Stimulated activated CD8-positive, alpha-beta memory T cell treated with anti-CD3 and anti-CD28 coated beads, Interleukin-4, amount 100 ng/mL, for 48 hours (primary cell): ENCODE measurements at places on chromosomes 12 and 14.

DNA sequence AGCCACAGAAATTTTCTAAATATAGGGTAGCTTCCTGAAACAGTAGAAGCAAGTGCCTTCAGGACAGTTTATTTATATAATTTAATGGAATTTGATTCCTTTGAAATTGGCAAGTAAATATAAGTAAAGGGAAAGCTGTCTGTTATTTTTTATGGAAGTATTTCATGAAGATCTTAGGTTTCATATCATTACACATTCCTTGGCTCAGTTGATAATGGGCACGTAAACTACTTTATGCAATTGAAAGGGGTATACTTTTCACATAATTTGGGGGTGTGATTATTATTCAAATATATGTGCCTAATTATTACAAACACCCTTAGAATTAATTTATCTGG, 71.1 kb upstream of the RAP1B start:
- no peak for DNase-seq

DNA sequence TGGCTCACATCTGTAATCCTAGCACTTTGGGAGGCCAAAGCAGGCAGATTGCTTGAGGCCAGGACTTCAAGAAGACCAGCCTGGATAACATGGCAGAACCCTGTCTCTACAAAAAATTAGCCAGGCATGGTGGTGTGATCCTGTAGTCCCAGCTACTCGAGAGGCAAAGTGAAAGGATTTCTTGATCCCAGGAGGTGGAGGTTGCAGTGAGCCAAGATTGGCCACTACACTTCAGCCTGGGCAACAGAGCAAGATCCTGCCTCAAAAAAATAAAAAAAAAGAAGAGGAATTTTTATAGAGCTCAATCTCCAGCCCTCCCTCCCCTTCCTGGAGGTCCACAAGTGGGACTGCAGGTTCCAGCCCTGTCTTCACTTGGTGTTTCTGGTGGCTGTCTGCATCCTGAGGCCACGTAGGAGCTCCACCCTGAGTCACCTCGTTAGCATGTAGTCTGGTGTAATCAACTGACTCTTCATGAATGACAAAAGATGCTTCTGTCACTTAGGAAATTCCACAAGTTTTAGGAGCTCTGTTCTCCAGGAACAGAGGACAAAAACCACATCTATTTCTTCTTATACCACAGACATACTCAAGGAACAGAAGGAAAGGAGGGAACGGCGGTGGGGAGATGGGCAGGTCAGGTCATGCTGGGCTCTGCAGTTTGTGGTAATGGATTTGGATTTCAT, 16.2 kb downstream of the CCDC62 start:
- no peak for DNase-seq

GRCh38 chr14:72755766-72756165, 138.1 kb downstream of the DPF3 start:
- DNase-seq = no peak

DNA sequence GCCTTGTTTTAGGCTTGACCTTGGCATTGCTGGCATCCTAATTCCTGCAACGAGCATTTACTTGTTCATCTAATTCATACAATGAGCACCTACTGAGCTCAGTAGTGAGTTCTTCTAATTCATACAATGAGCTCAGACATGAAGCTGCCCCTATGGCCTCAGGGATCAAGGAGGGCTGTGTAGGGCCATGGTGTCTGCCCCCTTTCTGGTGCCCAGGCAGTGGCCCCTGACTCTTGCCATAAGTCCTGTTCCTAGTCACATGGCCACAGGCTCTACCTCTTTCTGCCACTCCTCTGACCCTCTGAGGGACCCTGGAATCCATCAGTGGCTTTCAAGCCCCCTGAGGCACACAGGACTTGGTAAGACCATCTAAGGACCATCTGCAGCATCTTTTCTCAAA, 148.8 kb downstream of the ZFP36L1 start:
- DNase-seq = peak; percentile 6

GRCh38 chr12:108629824-108630476, 3.7 kb downstream of the SELPLG start:
- DNase-seq = peak; percentile 80

DNA sequence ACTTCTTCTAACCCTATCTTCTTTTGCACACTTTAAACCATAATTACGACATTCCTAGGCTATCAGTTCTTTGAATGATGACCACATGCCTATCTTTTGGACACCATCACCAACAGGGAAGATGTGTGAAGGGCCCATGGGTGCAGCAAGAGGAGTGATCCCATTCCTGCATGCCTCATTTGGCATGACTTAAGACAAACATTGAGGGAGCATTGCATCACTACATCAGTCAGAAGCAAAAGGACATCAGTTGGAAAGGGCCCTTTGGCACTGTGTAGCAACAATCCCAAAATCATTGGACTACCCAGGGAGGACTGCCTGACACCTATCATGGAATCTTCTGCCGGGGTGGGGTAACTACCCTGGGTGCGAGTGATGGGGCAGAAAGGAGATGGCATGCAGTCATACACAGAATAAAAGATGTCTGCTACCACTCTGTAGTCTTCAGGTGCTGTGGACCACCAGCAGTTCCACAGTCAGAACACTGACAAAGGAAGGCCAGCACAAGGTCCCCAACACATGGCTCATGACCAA, 10.7 kb upstream of the TMBIM6 start:
- DNase-seq = no peak

- no peak for DNase-seq
These were observed 285.3 kb downstream of the DAD1 start for GRCh38 chr14:22303589-22304195.

DNA sequence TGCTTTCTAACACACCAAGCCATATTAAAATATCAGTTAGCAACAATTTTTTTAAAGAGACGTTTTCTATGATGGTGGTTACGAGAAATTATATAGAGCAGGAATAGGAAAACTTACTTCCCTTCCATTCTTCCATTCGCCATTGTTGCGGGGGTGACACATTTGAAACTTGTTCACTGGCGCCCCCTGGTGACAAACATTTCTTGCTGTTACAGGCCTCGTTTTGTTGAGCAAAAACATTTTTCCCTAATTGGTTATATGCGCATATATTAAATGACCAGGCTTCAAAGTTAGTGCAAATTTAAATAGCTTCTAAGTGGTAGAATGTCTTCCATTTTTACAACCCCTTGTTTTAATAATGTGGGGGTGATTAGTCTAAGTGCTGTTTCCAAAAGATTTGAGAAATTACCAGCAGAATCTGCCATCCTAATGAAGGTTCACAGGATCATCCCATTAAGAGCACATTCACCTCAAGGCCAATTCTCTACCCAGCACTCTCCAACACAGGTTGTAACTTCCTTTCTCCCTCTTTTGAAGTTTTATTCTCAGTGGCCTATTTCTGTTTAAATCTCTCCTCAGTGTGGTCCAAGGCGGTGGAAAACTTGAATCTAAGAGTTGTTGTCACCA, 1124.7 kb downstream of the FLRT2 start:
- peak; percentile 68 for DNase-seq

- DNase-seq = no peak
These were observed 15.1 kb upstream of the TEX22 start for GRCh38 chr14:105383083-105383730.

- no peak for DNase-seq
These were observed 132.1 kb downstream of the DYRK2 start for GRCh38 chr12:67780580-67781084.

- DNase-seq = no peak
These were observed 65.1 kb upstream of the FAM222A start for GRCh38 chr12:109648521-109648920.

- no peak for DNase-seq
These were observed 11.3 kb downstream of the NOS1 start for GRCh38 chr12:117350140-117350539.

GRCh38 chr12:39103552-39104165, 198.3 kb upstream of the CPNE8 start:
- no peak for DNase-seq

- no peak for DNase-seq
These were observed 42.1 kb upstream of the TESC start for GRCh38 chr12:117141097-117141898.

DNA sequence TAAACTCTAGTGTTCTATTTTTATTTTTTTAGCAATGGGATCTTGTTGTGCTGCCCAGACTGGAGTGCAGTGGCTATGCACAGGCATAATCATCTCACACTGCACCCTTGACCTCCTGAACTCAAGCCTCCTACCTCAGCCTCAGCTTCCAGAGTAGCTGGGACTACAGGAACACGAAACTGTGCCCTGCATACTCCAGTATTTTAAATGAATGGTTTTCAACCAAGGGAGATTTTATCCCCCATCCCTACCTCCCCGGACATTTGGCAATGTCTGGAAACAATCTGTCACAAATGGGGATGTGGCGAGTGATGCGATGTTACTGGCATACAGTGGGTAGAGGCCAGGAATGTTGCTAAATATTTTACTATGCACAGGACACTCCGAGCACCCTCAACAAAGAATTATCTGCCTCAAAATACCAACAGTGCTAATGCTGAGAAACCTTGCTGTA, 2.1 kb downstream of the CBX5 start:
- DNase-seq = no peak

GRCh38 chr12:1872448-1872847, 46.0 kb downstream of the CACNA2D4 start:
- DNase-seq = no peak

DNA sequence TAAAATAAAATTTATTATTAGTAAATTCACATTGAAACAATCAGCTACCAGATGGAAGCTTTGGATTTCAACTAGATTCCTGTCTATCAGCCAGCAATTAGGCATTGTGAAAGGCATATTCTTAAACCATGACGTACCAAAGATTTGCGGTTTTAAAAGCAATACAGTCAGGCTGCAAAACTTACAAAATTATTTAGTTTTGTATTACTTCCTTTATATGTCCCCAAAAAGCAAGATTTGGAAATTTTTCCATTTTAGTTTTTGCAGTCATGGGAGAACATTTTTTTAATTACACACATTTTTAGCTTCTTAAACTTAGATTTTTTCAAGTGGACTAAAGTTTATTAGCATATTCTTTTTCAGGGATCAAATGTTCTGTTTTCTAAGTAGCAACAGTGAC, 225.0 kb upstream of the KITLG start:
- DNase-seq = no peak

GRCh38 chr12:5945071-5946008, at the start of gene ANO2:
ANO2 (minus strand) TSS chr12:5945259; CDS start chr12:5945217, 42 bp downstream.
- DNase-seq = no peak

DNA sequence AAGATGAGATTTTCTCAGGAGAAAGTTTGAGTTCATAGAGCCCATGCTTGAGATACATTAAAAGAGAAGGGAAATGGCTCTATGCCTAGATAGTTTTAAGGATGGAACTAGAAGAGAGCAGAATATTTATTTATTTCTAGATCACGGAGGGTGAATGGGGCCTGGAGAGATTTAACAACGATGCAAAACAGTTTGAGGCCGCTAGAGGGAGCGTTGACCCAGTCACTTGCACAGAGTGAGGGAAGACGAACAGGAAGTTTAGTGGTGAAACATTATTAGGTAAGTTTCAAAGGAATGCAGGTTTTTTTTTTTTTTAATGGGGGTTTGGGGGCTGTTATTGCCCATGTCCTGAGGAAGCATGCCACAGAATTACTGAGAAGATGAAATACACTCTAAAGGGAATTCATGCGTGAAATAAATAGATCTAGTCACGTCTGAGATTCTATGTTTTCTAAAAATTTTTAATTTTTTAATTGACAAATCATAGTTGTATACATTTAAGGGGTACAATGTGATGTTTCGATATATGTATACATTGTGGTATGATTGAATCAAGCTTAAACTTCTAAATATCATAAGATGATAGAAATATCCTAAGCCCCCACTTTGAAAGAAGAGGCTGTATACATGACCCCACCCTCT, 14.8 kb upstream of the PPP1R1A start:
- DNase-seq = peak; percentile 77

DNA sequence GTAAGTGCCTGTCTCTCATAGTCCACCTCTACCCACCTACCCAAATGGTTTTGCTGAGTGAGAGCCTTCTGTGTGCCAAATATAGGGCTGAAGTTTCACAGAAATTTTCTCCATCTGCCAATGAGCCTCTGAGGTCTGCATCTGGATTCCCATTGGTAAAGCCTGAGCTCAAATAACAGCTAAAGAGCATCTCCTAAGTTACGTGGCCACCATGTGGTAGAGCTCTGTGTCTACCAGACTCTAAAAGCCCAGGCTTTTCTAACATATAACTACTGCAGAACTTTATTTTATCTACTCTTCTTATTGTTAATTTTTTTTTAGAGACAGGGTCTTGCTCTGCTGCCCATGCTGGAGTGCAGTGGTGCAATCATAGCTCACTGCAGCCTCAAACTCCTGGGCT, 16.0 kb downstream of the AMDHD1 start:
- DNase-seq = no peak

DNA sequence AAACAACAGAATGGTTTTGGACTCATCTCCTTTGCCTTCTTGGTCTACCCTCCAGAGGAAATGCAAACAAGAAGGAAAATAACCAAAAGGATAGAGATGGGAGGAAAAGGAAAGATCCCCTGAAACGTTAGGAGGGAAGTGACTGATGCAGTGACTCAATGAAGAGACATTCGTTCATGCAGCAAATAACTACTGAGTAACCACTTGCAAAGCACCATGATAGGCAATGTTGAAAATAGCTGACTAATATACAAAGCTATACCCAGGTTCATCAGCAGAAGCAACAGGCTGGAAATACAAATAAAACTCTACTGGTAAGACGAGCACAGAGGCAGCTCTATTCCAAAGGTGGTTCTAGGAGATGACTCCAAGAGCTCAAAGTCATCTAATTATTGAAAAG, 41.8 kb downstream of the R3HDM2 start:
- no peak for DNase-seq

- no peak for DNase-seq
These were observed 374.4 kb downstream of the BCAT1 start for GRCh38 chr12:24574538-24574937.

DNA sequence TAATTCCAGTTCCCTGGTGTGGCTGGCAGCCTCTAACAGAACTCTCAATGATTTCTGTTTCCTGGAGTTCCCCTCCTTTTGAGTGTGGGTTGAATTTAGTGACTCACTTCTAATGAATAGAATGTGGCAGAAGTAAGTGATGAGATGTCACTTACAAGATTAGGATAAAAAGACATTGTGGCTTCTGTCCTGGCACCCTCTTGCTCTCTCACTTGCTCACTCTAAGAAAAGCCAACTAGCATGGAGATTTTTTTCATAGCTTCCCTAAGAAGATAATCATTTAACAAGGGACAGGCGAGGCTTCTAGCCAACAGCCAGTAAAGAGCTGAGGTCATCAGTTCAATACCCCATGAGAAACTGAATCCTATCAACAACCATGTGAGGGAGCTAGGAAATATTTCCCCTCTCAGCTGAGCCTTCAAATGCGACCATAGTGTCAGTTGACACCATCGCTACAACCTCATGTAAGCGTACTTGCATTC, 156.7 kb downstream of the TMTC3 start:
- no peak for DNase-seq

DNA sequence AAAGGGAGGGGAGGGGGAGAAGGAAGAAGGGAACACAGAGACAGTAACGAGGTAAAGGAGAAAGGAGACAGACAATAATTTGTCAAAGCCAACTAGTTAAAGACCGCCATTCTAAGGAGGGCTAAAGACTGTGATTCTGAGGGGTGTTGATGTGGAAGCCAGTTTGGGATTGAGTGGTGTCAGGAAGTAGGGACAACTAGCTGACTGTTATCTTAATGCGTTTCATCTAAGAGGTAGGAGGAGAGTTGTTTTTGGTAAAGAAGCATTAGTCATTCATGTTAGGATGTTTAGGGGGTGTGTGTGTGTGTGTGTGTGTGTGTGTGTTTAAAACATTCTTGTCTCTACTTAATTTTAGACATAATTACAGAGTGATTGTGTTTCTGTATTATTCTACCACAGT, 95.0 kb downstream of the INSM2 start:
- no peak for DNase-seq
